Fibroblast of lung (primary cell): ENCODE measurements at places on chromosomes 16 and 17.
A peak's percentile ranks its signal among the peaks of the same experiment; 100 is the strongest.

GRCh38 chr17:43395165-43395564 lies 3.6 kb upstream of the ARL4D start:
- H3K27ac ChIP-seq = no peak overlapping the region
- peaks cover 2% of the 10 kb centered on the region for H3K36me3 ChIP-seq
- H3K4me1 ChIP-seq = peaks cover 4% of the 10 kb centered on the region
- no peak overlapping the region for H3K4me3 ChIP-seq
- no peaks in the 10 kb centered on the region for H3K27me3 ChIP-seq

DNA sequence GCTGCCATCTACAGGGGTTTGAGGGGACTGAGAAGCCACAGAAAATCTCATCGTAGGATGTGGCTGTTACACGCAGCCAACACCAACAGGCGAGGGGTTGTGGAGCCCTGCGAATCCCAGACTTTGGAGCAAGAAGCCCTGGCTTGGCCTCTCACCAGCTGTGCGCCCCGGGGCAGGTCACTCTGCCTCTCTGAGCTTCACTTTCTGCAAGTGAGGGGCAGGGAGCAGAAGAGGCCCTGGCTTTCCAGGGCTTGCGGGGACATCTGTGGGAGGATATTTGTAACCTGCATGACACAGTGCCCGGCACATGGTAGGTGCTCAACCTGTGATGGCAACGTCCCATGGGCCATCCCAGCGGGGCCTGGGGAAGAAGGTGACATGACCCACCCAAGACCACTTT lies 32.9 kb upstream of the CIBAR2 start:
- no peak overlapping the region for H3K27ac ChIP-seq
- H3K4me3 ChIP-seq = no peak overlapping the region
- H3K27me3 ChIP-seq = no peaks in the 10 kb centered on the region
- DNase-seq = no peak
- H3K36me3 ChIP-seq = no peaks in the 10 kb centered on the region

DNA sequence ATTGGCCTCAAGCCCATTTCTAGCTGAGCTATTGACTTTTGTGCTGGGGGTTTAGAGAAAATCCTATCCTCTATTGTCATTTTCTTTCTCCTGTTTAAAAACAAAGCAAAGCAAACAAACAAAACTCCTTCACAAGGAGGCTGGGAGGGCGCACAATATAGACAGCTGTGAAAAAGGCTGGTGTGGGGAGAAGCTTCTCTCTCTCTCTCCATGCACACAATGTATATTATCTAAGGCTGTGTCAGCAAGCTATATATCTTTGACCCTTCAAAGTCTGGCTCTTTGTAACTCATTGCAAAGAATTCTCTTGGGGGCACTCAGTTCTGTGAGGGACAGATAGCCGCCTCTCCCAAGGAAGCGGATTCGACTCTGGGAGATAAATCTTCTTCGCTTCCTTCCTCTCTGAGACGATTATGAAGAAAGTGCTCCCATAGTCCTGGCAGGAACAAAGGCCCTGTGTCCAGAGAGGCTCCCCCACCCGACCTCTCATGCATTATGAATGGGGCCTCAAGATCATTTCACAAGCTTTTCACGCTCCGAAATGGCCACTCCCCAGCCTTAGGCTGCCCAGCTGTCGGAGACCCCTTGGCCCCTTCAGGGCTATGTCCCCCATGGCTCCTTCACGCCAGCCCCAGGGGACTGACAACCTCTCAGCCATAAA lies 33.2 kb upstream of the MEAK7 start:
- no peak for DNase-seq
- no peaks in the 10 kb centered on the region for H3K36me3 ChIP-seq
- no peak overlapping the region for H3K27ac ChIP-seq
- peaks cover 6% of the 10 kb centered on the region for H3K4me1 ChIP-seq
- H3K4me3 ChIP-seq = no peak overlapping the region

GRCh38 chr16:49921106-49921505 lies 65.2 kb upstream of the ZNF423 start:
- no peaks in the 10 kb centered on the region for H3K36me3 ChIP-seq
- no peaks in the 10 kb centered on the region for H3K27me3 ChIP-seq
- H3K4me1 ChIP-seq = no peaks in the 10 kb centered on the region
- no peak overlapping the region for H3K4me3 ChIP-seq
- H3K27ac ChIP-seq = no peak overlapping the region

- peaks cover 5% of the 10 kb centered on the region for H3K36me3 ChIP-seq
- peak overlapping the region; percentile 100 for H3K4me3 ChIP-seq
- H3K27ac ChIP-seq = peak overlapping the region; percentile 85
- no peaks in the 10 kb centered on the region for H3K27me3 ChIP-seq
- H3K4me1 ChIP-seq = peaks cover 2% of the 10 kb centered on the region
Observed at GRCh38 chr17:40122136-40122998, 596 bp downstream of the MSL1 start.

- H3K27ac ChIP-seq = no peak overlapping the region
- H3K4me1 ChIP-seq = no peaks in the 10 kb centered on the region
- H3K27me3 ChIP-seq = peaks cover 29% of the 10 kb centered on the region
- no peaks in the 10 kb centered on the region for H3K36me3 ChIP-seq
- no peak for DNase-seq
Observed at GRCh38 chr17:28970879-28971278, 19.6 kb upstream of the PHF12 start.

DNA sequence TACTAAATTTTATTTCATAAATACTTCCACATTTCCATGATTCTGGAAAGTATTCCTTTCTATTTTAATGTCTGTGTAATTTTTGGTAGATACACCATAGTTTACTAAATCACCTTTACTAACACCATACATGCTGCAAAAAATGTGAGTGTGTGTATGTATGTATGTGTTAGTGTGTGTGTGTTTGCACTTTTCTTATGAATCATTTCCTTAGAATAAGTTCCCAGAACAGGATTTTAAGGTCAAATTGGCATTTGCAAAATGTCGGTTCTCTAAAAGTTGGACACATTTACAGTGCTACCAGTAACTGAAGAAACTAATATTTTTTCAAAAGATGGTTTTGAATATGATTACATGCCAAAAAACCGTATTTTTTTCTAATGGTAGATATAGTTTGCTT lies 137.1 kb downstream of the CYB561 start:
- DNase-seq = peak; percentile 60
- H3K36me3 ChIP-seq = no peaks in the 10 kb centered on the region
- H3K27me3 ChIP-seq = no peaks in the 10 kb centered on the region
- no peak overlapping the region for H3K27ac ChIP-seq

GRCh38 chr17:64555281-64555680 lies 48.5 kb downstream of the CEP95 start:
- DNase-seq = no peak
- H3K27ac ChIP-seq = no peak overlapping the region
- peaks cover 25% of the 10 kb centered on the region for H3K36me3 ChIP-seq
- no peak overlapping the region for H3K4me3 ChIP-seq
- H3K27me3 ChIP-seq = no peaks in the 10 kb centered on the region

DNA sequence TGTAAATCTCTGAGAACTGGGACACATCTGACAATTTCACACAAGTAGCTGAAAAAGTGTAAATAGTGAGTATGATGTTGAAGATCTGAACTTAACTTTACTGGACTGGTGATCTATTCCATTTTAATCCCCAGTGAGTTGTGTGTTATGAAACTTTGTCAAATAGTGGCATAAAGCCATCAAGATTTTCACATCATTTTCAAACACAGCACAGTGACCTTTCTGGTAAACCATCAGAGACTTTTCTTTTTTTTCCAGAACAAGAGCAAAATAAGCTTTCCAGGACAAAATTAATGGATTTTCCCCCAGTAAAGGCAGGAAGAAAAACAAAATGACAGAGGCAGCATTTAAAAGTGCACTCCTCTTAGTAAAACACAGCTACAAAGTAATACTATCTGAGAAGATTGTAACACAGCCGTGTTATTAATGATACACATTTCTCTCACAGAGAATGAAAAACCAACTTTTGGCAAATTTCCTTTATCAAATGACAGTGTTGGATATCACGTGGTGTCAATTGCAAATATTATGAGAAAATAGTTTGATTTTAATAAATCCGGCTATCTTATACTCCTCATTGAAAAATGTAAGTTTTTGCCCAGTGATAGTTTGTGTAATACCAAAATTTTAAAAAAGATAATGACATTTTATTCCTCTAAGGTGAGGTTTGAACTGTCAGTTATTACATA lies 16.8 kb upstream of the COL1A1 start:
- peaks cover 42% of the 10 kb centered on the region for H3K4me1 ChIP-seq
- no peaks in the 10 kb centered on the region for H3K27me3 ChIP-seq
- H3K36me3 ChIP-seq = no peaks in the 10 kb centered on the region
- DNase-seq = peak; percentile 86
- no peak overlapping the region for H3K4me3 ChIP-seq

GRCh38 chr17:38704606-38705522 lies at the start of gene MLLT6:
MLLT6 (plus strand) TSS chr17:38705273; CDS start chr17:38705633, 360 bp downstream.
- no peaks in the 10 kb centered on the region for H3K27me3 ChIP-seq
- peaks cover 9% of the 10 kb centered on the region for H3K4me1 ChIP-seq
- H3K27ac ChIP-seq = peak within 1 kb of the TSS; percentile 70
- peak; percentile 69 for DNase-seq
- H3K36me3 ChIP-seq = peaks cover 2% of the 10 kb centered on the region
- H3K4me3 ChIP-seq = peak within 1 kb of the TSS; percentile 68

DNA sequence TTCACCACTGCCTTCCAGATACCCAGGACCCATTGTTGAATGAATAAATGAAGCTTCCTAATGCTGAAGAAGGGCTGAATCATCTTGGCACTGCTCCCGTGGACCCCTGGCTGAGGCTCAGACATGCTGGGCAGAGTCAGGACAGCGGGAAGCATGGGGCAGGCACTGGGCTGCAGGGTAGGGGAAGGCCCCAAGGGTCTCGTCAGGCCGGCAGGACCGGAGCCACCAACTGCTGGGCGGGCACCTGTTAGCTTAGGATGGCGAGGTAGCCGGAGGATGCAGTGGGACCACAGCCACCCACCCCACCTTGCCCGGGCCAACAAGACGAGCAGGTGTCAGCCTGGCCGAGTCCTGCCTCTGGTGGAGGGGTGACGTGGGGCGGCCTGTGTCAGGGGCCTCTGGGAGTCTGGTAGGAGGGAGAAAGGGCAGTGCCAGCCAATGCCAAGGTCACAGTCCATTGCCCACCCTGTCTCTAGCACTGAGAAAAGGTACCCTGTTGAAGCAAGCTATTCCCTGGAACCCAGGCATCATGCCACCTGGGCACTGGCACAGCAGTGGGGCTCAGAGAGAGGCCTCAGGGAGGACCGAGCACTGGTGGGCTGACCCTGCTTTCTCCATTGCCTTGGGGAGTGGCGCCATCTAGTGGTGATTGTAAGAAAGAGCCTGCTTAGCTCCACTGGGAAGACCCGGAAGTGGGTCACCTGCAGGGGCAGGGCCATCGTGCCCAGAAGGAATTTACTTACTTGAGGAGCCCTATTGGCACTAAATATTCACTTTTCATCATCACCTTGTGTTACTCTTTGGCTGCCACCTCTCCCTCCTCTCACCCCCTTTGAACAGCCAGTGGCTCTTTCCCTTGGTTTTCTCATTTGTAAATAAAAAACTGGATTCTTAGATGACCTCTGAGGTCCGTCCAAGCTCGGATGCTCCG lies 3.0 kb upstream of the DLX3 start:
- H3K27me3 ChIP-seq = peaks cover 50% of the 10 kb centered on the region
- H3K36me3 ChIP-seq = no peaks in the 10 kb centered on the region
- no peak overlapping the region for H3K4me3 ChIP-seq
- H3K27ac ChIP-seq = no peak overlapping the region

GRCh38 chr17:76161619-76162266 lies 20.7 kb upstream of the FOXJ1 start:
- H3K27ac ChIP-seq = no peak overlapping the region
- DNase-seq = no peak
- H3K27me3 ChIP-seq = peaks cover 4% of the 10 kb centered on the region
- no peaks in the 10 kb centered on the region for H3K36me3 ChIP-seq
- H3K4me1 ChIP-seq = no peaks in the 10 kb centered on the region
- H3K4me3 ChIP-seq = no peak overlapping the region

- H3K4me3 ChIP-seq = no peak overlapping the region
- no peaks in the 10 kb centered on the region for H3K27me3 ChIP-seq
- H3K36me3 ChIP-seq = peaks cover 2% of the 10 kb centered on the region
Observed at GRCh38 chr17:66373944-66374817, 71.8 kb downstream of the PRKCA start.

GRCh38 chr16:24833352-24833751 lies 12.4 kb upstream of the SLC5A11 start:
- peaks cover 5% of the 10 kb centered on the region for H3K4me1 ChIP-seq
- H3K27me3 ChIP-seq = no peaks in the 10 kb centered on the region
- H3K27ac ChIP-seq = no peak overlapping the region
- H3K36me3 ChIP-seq = no peaks in the 10 kb centered on the region
- no peak overlapping the region for H3K4me3 ChIP-seq

DNA sequence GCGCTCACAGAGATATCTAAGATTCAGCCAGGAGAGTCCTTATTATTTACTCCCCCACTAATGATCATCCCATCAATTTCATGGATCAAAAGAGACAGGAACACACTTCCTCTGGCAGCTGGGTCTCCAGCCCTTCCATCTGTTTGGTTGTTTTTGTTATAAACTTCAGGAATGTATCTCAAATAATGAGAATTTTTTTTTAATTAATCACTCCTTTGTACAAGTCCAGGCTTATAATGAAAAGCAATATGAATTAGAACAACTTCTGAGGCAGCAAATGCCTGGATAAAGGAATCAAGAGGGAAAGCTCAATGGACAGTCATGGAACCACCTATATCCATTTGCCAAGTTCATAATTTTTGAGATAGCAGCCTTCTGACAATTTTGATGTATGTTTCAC lies 73.4 kb downstream of the HS3ST3B1 start:
- H3K4me3 ChIP-seq = no peak overlapping the region
- peaks cover 3% of the 10 kb centered on the region for H3K4me1 ChIP-seq
- H3K27me3 ChIP-seq = no peaks in the 10 kb centered on the region

DNA sequence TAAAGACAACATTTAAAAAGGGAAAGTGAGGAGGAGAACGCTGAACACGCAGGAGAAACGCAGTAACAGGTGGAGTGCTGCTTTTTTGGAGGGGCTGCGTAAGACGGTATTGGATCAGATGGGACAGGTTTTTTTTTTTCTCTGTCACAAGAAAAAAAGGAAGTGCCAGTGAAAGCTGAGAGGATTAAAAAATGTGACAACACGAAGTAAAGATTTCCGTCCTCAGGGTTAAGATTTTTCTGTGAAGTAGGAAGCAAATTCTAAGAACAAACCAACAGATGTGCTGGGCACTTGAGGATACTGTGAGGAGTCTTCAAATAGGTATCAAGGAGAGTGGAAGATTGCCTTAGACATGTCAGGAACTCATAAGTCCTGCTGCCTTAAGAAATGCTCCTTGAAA lies 5.8 kb upstream of the ABCA9 start:
- H3K4me3 ChIP-seq = no peak overlapping the region
- no peak for DNase-seq
- no peaks in the 10 kb centered on the region for H3K36me3 ChIP-seq
- no peak overlapping the region for H3K27ac ChIP-seq
- H3K27me3 ChIP-seq = no peaks in the 10 kb centered on the region

- no peak for DNase-seq
- no peaks in the 10 kb centered on the region for H3K27me3 ChIP-seq
- H3K27ac ChIP-seq = no peak overlapping the region
- no peak overlapping the region for H3K4me3 ChIP-seq
- no peaks in the 10 kb centered on the region for H3K36me3 ChIP-seq
Observed at GRCh38 chr17:57767561-57767960, 22.5 kb upstream of the CCDC182 start.

DNA sequence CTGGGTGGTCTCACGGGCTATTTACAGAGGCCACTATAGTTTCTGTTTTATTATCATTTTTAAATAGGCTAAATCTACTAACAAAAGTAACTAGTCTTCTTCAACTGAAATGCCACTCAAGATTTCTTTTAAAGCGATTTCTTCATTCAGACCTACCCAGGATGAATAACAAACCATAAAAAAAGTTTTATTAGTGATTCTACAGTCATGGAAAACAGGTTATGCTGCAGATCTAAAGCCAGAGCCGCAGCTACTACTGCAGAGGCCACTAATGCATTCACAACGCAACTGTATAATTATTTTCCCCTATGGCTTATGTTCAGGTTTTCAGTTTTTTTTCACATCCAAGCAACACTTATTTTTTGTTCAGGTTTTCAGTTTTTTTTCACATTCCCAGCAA lies 136.2 kb upstream of the AXIN2 start:
- peaks cover 2% of the 10 kb centered on the region for H3K4me1 ChIP-seq
- H3K36me3 ChIP-seq = no peaks in the 10 kb centered on the region
- H3K27me3 ChIP-seq = no peaks in the 10 kb centered on the region
- H3K27ac ChIP-seq = no peak overlapping the region
- no peak overlapping the region for H3K4me3 ChIP-seq
